ENCODE measurements at places on chromosomes 13 and 19.

DNA sequence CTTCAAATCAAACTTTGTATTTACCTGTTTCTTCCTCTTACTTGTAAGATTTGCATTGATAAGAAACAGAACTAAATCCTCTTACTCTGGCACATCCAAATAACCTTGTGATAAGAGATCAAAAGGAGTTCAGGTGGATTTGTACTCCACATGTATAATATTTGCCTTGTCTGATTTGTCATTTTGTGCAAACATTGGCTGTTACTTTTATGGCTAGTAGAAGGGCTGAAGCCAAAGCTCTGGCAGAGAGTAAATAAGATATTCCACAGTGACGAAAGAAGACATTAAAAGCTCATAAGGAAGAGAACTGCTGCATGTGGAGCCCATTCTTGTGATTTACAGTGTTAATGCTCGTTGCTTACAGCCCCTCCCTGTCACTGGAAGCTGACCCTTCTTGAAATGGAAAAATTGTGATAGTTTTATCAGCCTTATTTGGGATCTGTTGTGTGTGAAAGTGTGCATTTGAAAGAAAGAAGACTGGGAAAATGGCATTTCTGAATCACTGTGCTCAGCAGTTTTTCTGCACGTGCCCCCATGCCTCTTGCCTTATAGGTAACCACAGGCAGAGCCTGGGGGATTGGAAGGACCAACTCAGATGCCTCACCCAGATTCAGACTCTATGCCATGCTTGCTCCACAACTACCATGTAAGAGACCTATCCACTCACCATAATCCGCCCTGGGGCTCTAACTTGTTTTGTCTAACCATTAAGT lies 68.2 kb downstream of the OXGR1 start:
- DNase-seq = no peak

- DNase-seq = no peak
These were observed 149.7 kb downstream of the KATNAL1 start for GRCh38 chr13:30157616-30157993.

DNA sequence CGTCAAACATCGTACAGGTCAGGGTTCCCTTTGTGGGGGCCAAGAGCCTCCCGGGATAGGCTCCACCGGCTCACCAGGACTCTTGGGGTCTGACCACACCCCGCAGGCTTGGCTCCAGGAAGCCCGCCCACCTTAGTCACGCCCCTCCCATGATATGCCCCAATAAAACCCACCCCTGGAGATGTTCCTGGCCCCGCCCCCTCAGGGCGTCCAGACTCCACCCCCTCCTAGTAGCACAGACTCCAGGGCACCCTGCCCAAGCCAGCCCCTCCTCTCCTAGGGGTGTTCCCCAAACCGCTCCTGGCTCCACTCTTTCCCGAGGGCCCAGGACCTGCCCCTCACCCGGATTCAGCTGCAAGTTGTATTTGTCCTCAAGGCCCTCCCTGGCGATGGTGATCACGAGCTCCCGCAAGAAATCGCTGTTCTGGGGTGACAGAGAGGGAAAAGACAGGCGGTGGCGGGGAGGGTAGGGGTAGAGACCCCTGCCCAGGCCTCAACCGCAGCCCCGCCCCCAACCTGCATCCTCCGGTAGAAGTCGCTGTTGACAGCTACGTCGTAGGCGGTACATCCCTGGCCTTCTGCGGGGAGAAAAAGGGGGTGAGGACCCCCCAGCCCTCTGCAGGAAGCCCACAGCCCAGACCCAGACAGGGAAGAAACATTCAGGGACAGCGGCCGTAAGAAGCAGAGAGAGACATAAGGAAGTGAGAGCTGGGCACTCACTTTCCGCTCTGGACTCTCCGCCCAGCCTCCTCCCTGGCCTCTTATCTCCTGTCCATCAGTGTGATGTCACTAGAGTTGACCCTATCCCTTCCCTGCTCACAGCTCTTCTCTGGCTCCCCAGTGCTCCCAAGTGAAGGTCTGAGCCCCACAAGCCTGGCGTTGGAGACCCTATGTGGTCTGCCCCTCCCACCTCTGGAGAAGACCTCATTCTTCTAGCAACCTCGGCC lies 3.9 kb downstream of the PIH1D1 start:
- no peak for DNase-seq

DNA sequence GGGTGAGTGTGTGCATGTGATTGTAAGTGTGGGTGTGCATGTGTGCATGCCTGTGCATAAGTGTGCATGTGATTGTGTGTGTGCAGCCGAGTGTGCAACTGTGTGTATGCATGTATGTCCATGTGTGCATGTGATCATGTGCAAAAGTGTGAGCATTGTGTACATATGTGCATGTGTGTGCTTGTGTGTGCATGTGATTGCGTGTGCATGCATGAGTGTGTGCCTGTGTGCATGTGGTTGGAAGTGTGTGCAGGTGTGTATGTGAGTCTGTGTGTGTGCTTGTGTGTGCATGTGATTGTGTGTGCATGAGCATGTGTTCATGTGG lies 3.5 kb downstream of the PODNL1 start:
- DNase-seq = no peak

GRCh38 chr19:46687438-46688145 lies 26.6 kb upstream of the DACT3 start:
- DNase-seq = no peak

DNA sequence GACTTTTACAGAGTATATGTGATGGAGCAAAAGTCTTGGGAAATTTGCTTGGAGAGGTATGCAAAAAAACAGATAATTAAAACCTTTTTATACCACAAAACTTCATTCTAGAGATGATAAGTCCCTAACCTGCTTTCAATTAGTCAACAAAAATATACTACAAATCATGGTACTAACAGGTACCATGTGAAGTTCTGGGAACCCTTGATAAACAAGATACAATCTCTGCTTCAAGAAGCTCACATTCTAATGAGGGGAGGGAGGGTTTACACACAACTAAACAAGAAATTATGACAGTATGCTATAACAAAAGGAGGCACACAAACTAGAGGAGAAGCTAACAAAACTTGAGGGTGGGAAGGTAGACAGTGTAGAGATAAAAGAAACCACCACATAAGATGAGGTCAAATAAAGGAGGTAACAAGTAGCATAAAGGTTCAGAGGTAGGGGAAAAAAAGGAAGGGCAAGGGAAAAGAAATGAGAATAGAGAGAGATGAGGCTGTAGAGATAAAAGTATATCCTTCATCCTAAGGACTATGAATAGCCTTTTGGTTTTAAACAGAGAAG lies 91.4 kb downstream of the MYCBP2 start:
- DNase-seq = no peak

- DNase-seq = no peak
These were observed 62.0 kb downstream of the TEX29 start for GRCh38 chr13:111382411-111382810.

GRCh38 chr13:95354156-95354555 lies 52.9 kb upstream of the ABCC4 start:
- no peak for DNase-seq

- no peak for DNase-seq
These were observed 98.2 kb downstream of the OLFM4 start for GRCh38 chr13:53126841-53127245.

- DNase-seq = no peak
These were observed 15.8 kb upstream of the NPAS1 start for GRCh38 chr19:47003611-47004465.

GRCh38 chr13:51865838-51866237 lies 4.1 kb downstream of the CCDC70 start:
- DNase-seq = no peak

DNA sequence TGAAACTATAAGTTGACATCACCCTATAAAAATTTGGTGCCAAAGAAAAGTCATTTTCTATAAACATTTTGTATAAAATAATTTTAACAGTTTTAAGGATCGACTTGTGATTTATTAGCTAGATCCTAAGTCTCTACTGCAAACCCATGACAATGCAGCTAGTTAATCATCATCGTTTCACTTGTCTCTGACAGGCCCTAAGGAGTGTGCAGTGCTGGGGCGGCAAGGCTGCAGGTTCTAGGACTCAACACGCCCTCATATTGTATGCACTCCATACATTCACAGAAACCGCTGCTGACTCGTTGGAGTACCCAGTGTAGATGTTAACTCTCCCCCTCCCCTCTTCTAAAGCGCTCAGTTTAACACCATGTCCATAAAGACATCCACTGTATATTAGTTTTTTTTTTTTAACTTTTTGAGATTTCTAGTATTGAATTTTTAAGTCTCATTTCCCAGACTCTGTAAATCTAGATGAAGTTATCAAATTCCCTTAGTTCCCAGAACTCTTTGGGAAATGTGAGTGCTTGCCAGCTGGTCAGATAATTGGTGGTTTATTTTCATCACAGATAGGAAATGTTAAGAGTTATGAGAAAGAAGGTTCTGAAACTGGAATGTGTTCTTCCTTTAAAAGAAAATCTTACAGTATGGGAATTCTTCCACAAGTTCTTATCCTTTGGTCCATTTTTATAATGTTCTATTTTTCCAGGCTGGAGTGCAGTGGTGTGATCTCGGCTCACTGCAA lies 162.8 kb upstream of the RNF113B start:
- DNase-seq = no peak

DNA sequence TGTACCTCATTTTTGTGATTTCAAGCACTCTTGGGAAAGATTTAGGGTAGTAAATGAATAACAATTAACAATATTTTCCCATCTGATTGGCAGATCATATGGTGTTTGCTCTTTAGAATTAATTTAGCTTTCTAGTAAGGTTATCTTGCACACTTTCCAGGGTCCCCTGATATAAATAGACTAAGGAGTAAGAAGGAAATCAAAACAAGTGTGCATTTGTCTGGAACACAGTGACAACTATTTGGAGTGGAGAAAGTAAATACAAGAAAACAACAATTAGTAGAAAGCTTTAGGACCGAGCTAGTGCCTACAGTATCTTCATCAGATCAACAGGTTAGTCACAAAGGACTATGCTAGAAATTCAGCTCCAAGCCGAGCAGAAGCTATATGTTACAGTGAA lies 429.5 kb downstream of the COG6 start:
- no peak for DNase-seq

DNA sequence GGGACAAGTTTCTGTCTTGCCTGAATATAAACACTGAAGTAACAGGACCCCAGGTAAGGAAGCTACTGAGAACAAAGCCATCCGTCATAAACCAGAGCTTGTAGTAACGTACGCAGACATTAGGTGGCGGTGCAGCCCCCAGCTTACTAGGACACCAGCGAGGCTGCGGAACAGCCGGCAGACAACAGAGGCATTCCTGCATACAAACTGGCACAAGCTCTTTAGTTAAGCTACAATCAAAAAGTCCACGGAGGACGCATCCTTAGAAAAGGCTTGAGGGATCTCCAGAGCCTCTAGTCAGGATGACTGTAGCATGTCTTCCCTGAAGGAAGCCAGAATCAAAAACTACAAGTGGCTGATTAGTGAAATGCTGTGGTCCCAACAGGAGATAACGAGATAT lies 26.2 kb downstream of the ZNF160 start:
- peak; percentile 39 for DNase-seq

GRCh38 chr19:1285737-1286360 lies at the start of gene EFNA2:
TSS of gene EFNA2 (plus strand) at chr19:1285873. CDS start at chr19:1286169, 296 bp downstream.
- DNase-seq = no peak

GRCh38 chr19:35257113-35257461 lies 8.3 kb downstream of the LSR start:
- no peak for DNase-seq

- no peak for DNase-seq
These were observed 15.1 kb downstream of the NOSIP start for GRCh38 chr19:49565261-49565660.

- DNase-seq = no peak
These were observed 808.5 kb downstream of the UQCRFS1 start for GRCh38 chr19:28404472-28404871.

All from left renal pelvis (tissue), 4 donors.